ENCODE measurements at places on chromosomes 6 and 20.

DNA sequence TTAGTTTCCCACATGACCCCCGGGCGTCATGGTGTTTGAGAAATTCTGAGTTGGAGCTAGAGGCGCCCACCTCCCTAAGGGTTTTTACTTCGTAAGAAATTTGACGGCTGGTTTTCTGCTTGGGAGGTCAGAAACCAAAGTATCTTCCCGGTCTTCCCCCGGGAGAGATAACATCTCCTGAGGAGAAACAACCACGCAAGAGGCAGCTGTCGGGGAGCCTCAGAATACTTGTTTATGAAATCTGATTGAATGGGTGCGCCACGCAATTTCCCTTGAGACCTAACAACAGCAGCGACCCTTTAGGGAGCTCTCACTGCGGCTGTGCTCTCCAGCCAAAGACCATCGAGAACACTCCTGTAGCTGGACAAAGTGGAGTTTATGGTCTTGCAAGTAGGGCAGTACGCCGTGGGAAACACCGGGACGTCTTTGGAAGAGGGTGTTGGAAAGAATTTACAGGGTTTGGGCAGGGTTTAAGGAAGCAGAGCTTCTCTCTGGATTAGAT lies 608 bp upstream of the EIF2S2 start:
- DNase-seq: no peak

- DNase-seq: no peak
Observed at GRCh38 chr6:111870051-111870741, 3.1 kb downstream of the FYN start.

GRCh38 chr20:9052136-9052535 lies 16.8 kb upstream of the PLCB4 start:
- no peak for DNase-seq

DNA sequence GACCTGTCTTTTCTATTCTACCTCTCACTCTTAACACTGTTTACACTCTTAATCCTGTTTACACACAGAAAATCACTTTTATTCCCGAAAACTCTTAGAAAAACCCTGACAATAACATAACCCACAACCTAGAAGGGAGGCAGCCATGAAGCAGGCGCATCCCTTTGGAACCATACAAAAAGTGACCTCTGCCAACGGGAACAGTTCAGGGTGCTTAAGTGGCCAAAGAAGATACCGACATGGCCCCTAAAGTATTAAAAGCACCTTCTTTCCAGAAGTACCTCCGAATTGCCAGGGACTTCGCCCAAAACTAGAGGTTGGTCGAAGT lies 490 bp downstream of the MMUT start:
- no peak for DNase-seq

DNA sequence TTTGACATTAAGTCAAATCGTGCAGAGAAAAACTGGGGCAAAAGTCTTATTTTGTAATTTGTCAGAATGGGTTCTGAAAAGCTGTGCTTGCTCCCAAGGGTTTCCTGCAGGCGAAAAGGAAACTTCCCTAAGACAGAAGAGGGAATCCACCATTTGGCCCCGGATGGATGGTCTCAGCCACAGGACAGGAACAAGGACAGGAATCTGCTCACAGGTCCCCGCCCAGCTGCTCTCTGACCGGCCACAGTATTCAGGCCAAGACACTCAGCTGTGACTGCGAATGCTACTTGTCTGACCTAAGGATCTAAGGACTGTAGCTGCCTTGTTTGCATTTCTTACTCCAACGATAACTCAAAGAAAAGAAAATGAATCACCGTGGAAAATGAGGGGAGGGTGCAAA lies 197.0 kb downstream of the BMP7 start:
- DNase-seq: no peak

DNA sequence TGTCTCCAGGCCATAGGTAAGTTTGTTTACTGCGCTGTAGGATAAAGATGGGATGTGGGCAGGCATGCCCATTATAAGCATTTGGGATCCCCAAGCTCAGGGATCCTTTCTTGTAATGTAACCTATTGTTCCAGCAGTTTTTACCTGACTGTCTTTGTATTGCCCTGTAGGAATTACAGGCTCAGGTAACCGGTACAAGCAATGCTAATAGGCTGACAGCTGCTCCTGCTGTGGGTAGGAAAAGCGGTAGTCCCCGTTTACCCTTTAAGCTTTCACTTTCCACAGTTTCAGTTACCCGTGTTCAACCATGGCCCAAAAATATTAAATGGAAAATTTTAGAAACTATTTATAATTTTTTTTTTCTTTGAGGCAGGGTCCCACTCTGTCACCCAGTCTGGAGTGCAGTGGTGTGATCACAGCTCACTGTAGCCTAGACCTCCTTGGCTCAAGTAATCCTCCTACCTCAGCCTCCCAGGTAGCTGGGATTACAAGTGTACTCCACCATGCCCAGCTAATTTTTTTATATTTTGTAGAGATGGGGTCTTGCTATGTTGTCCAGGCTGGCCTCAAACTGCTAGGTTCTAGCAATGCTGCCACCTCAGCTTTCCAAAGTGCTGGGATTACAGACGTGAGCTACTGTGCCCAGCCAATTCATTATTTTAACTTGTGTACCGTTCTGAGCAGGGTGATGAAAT lies 108.6 kb downstream of the CDYL start:
- DNase-seq: no peak

- no peak for DNase-seq
Observed at GRCh38 chr6:147382945-147383554, 125.4 kb upstream of the SAMD5 start.

GRCh38 chr6:105452924-105453756 lies 50.3 kb upstream of the PREP start:
- DNase-seq: no peak

DNA sequence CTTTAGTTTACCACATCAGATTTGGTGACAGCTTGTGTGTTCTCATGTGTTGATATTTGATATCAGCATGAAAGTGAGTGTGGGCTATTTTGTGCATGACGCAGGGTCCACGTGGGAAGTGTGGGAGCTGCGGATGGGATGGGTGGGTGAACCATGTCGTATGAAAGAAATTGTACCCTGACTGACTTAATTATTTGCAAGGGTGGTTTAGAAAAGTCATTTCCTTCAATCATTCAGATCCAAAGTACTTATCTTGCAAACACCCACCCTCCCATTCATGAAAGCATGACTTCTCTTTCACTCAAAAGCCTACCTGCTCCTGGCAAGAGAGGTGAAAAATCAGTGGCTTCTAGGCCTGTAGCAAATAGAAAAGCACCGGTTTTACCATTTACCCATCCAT lies 91.8 kb upstream of the BACH2 start:
- no peak for DNase-seq

DNA sequence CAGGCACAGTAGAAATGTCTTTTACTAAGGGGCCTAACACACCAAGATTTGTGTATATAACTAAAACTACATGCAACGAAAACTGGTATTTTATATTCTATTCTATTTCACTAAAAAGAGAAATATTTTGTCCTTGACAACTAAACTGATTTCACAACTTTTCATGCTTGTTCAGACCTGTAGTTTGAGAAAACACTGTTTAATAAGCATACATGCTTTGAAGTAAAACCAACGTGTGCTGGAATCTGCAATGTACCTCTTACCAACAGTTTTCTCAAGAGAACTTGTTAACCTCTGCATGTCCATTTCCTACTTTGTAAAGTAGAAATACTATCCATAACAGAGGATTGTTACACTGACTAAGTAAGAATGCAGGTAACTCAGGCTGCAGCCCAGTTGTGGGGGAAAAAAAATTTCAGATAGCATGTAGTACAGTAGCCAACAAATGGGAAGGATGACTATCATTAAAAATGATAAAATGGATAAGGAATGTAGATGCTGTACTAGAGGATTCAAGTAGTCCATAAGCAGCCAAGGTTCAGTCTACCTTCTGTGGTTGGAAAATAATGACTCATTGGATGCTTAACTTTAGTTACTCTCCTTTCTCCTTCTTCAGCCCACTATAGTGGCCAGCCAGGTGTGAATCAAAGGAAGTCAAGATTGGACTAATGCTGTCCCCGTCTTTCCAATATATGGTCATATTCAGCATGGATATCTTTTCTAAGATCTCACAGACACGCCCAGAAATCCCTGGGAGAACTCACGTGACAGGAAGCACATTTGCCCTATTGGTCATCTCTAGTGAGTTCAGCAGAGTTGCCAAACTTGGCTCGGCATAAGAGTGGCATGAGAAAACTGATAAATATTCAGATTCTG lies 65.2 kb downstream of the HFE start:
- DNase-seq: no peak

- no peak for DNase-seq
Observed at GRCh38 chr20:13865791-13866351, 81.0 kb downstream of the NDUFAF5 start.

DNA sequence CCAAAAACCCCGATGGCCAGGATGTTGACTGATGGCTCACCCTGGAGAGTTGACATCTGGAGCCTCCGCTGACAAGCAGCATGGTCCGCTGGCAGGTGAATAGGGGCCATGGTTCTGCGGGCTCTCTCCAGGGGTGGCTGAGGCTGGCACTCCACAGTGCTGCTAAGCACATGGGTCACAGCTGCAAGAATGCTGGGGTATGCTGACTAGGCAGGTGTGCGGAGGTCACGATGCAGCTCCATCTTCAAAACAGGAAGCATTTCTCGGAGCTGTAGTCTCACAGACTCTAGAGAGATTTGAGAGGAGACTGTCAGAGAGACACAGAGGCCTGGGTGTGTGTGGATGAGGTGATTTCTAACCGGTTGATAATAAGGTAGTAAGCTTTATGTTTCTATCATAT lies 341.6 kb downstream of the NRN1 start:
- no peak for DNase-seq

DNA sequence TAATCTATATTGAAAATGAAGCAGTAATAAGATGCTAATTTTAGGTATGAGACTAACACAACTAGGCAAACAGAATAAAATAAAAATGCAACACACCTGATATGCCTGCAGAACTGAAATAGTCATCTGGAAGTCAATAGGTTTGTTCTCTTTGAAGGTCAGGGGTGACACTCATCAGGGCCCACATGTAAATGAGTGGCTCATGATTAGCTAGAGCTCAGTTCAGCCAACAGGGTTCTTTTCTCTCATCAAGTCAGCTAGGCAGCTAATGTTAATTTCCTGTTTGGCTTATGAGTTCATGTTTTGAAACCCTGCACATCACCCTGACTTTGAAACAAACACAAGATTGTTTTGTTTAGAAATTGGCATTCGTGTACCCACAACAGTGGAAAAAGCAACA lies 23.8 kb downstream of the SMLR1 start:
- no peak for DNase-seq

- no peak for DNase-seq
Observed at GRCh38 chr6:110633731-110634213, 157.4 kb upstream of the SLC22A16 start.

GRCh38 chr6:41441598-41442351 lies 104.4 kb upstream of the FOXP4 start:
- DNase-seq: no peak

DNA sequence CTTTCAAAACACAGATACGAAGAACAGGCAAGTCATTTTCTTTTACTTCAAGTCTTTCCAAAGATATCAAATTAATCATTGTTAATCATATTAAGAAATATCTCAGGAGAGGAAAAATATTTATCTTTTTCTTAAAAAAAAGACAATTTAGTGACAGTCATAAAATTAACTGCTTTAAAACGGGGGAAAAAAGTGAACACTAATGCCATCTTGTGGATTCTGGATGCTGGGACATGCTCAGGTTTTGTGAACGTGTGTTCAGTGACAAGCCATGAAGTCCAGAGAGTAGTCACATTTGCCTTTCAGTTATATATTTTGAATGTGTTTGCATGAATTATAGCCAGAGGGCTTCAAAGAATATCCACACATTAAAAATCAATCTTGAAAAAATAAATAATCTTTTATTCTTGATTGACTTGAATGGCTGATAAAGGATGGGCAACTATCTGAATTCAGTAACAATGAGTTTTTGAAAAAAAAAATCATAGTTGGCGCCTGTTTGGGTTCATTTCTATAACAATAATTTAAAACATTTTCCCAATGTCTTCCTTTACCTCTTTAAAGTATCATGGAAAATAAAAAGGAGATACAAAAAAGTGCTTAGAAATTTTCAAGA lies 74.7 kb upstream of the NOX3 start:
- no peak for DNase-seq

- no peak for DNase-seq
Observed at GRCh38 chr6:88760091-88760490, 203.3 kb downstream of the RNGTT start.

GRCh38 chr6:158519761-158520160 lies 40.1 kb upstream of the TMEM181 start:
- no peak for DNase-seq

- DNase-seq: peak; percentile 28
Observed at GRCh38 chr20:13261460-13262301, 40.6 kb downstream of the ISM1 start.

DNA sequence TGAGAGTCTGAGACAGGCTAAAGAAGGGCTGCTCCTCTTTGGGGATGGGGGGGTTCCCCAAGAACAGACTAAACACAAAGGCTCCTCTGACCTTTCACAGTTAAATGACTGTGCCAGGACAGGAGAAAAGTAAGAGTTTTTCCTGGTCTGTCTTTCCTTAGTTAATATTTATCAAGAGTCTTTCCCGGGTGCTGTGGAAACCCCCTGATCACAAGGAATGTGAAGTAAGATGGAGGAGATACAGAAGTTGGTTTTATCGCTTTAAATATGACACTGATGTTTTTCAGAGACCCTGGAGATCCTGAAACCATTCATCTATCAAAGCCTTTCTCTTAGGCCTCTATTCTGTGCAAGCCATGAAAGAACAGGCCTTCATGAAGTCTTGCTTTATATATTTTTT lies 105.8 kb downstream of the RNF144B start:
- DNase-seq: no peak

DNA sequence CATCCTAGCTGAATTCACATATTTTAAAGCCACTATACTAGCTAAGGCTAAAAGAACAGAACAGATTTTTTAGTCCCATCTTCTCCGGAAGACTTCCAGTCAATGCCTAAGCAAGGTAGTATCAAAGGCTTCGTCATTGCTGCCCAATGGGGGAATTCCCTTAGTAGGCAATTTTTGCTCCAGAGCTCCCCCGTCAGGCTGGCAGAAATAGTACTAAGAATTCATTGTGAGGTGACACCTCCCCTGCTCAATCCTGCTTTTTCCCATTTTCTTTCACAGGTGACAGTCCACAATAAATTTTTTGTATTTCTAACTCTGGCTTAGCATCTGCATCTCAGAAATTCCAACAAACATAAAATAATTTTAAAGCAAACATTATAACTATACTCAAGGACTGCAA lies 52.8 kb upstream of the SRSF6 start:
- DNase-seq: no peak

- no peak for DNase-seq
Observed at GRCh38 chr20:62705627-62706026, 3.0 kb upstream of the NTSR1 start.

DNA sequence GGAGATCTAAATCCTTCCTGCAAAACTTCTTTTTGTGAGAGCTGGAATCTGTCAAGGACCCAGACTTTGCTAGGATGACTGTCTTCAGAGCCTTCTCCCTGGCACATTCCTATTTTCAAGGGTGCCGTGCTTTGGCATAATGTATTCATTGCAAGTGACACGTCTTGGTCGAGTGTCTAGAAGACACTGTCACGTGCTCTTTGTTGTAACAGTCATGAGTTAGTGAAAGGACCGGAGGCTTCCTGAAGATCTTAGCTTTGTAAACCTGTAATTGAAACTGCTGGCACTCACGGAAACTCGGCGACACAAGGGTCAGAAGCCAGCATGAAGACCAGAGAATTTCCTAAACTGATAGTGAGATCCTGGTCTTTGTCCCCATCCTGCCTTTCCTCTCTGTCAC lies 19.7 kb upstream of the TAGAP start:
- DNase-seq: no peak
